ENCODE measurements at places on chromosomes 11 and 22.

DNA sequence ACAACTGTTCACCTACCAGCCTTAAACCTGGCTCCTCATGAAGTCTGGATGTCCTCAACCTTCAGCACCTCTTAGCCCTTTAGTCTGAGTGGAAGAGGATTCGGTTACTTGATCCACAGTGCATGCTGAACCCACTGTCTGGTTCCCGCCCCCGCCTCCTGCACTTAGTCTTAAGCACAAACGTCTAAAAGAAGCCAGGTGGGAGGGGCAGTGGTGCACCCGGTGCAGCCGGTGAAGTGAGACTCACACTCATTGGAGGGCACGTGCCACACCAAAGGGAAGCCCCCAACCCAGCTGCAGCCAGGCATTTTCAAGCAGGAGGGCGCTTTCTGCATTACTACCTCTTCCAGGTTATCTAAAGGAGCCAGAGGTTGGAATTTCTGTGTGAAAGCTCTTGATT lies 146.8 kb downstream of the COMMD9 start:
- DNase-seq, result no peak

GRCh38 chr11:58165504-58166106 lies 23.3 kb upstream of the OR9Q2 start:
- DNase-seq, result no peak

DNA sequence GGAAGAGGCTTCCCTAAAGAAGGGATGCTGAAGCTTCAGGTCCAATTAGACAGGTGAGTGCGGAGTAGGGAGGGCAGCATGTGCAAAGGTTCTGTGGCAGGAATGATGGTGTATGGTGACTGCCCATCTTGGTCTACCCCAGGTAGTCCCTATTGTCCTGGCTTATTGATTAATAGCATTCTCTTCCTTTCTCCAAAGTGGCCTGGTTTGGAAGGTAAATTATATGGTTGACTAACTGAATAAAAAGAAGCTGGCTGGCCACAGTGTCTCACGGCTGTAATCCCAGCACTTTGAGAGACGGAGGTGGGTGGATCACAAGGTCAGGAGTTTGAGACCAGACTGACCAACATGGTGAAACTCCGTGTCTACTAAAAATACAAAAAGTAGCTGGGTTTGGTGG lies 230.5 kb downstream of the MIAT start:
- no peak for DNase-seq

GRCh38 chr11:1352696-1353382 lies 36.9 kb upstream of the BRSK2 start:
- no peak for DNase-seq

- no peak for DNase-seq
Measured at GRCh38 chr11:61794579-61794978, 1.9 kb downstream of the FEN1 start.

GRCh38 chr11:121552154-121552553 lies 99.4 kb upstream of the SORL1-AS1 start:
- no peak for DNase-seq

GRCh38 chr11:11217929-11218628 lies 135.0 kb downstream of the CSNK2A3 start:
- no peak for DNase-seq

DNA sequence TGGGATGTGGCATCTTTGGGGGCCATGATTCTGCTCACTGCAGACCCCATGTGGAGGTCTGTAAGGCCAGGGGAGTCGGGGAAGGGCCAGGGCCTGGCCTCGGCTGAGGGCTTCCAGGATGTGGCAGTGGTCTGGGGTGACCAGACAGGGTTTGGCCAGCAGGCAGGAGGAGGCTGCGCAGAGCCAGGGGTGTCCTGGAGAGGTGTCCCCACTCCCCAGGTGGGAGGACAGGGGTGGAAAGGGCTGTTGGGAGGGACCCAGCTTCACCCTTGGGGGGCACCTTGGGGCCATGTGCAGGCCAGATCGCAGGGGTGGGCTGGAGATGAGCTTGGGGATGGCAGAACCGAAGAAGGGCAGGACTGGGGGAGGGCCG lies 3.4 kb downstream of the PANX2 start:
- no peak for DNase-seq

GRCh38 chr22:27100789-27101188 lies 443.4 kb downstream of the MIAT start:
- DNase-seq, result no peak

DNA sequence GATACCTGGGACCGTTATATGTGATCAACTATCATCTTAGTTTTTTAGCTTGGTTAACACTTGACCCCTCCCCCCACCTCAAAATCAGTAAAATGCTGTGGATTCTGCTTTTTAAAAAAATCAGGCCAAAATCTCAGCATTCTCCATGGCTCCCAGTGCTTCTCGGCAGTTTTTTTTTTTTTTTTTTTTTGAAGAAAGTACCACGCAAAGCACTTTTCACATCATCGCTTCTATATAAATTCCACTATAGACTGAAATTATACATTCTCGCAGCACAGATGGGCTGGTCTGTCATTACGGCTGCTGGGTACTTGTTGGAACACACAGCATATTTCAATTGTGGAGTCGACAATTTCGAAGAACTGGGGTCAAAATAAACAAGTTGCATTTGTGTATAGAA lies 67.7 kb upstream of the PPARA start:
- DNase-seq, result no peak

GRCh38 chr11:11173316-11174025 lies 179.6 kb downstream of the CSNK2A3 start:
- DNase-seq, result no peak

DNA sequence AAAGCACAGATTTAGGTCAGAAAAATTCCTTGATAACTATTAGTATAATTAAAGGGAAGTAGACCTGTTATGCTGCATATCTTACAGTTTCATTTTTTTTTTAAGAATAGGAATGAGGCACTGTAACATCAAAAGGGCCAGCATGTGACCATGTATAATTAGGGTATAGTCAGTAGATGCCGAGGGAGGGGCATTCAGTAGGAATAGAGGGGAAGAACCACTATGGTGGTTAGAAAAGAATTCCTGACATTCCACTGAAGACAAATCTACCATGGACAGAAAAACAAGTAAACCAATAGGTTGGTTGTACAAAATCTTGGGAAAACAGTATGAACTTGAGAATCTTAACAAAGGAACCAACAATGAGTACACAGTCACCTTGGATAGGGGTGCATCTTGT lies 78.4 kb upstream of the CCDC179 start:
- DNase-seq, result no peak

GRCh38 chr11:103948187-103948763 lies 88.2 kb upstream of the DDI1 start:
- no peak for DNase-seq

- no peak for DNase-seq
Measured at GRCh38 chr11:12577725-12578644, 96.2 kb upstream of the TEAD1 start.

DNA sequence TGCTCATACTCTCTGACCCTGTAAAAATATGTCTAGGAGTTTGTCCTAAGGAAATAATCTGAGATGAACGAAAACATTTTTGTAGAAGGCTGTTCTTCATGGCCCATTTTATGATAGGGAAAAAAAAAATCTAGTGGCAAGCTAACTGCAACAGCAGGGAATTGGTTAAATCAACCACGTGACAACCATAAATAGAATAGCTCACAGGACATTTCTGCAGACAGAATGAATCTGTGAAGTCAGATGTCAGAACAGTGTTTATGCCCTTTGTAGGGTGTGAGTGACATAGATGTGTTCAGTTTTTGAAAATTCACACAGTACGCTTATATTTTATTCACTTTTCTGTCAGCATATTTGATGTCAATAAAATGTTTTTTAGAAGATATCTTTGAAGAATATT lies 16.1 kb downstream of the ARHGAP1 start:
- no peak for DNase-seq

DNA sequence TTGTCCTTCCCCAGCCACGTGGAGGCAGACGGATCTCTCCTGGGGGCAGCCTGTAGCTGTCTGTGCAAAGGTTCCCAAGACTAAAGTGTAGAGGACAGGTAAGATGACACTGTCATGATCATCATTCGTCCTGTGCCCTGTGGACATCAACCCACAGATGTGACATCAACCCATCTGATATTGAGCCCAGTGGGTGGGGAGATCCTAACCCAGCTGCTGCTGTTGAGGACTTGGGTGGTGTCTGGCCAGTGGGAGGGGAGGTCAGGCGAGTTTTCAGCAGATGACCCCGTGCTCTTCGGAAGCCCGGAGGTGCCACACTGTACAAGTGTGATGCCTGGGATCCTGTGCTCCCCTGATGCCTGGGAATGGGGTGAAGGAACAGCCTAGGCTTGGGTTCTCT lies 1.2 kb upstream of the GAL start:
- DNase-seq, result no peak

- DNase-seq, result no peak
Measured at GRCh38 chr11:118924591-118925585, 838 bp downstream of the BCL9L start.

- DNase-seq, result no peak
Measured at GRCh38 chr11:72965672-72966071, 151.5 kb downstream of the ATG16L2 start.

- no peak for DNase-seq
Measured at GRCh38 chr11:67304511-67305113, 1.3 kb downstream of the SSH3 start.

DNA sequence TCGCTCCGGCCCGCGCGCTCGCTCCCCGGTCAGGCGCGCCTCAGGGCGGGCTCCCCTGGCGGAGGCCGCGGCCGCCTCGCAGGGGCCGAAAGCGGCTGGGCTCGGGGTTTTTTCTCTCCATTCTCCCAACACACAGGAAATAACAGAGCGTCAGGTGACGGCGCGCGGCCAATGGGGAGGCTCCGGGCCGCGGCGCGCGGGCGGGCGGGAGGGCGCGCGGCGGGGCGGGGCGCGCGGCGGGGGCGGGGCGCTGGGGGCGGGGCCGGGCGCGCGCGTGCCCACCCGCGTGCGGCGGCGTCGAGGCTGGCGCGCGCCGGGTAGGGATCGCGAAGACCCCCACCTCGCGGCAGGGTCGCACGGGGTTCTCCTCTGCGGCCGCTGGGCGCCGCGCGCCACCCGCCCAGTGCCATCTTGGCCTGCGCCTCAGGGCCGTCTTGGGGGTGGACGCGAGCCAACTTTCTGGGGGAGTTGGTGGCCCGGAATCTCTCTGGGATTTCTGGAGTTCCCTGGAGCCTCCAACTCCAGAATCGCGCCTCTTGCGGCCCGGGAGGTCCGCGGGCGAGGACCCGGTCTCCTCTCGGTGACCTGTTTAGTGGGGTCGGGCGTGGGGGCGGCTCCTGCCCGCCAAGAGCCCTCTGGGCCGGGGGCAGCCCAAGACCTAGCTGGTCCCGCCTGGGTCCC lies at the start of gene TCF20:
TCF20 (minus strand) TSS at position 144 of the 681 bp plus-strand sequence. CDS start 55,348 bp downstream, outside the sequence.
- peak; percentile 74 for DNase-seq

DNA sequence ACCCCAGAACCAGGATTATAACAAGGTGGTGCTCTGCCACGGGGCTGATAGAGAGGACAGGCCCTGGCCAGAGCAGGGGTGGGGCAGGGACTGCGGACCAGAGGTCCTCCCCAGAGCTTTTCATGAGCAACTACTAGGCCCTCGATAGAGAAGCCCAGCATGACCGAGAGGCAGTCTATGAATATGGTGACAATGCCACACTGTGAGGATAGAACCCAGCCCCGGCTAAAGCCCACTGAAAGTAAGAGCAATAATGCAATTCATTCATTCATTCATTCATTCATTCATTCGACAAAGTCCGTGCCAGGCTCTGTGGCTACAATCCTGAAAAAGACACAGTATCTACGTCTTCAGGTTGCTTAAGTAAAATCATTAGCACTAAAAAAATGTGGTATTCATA lies 35.6 kb upstream of the CD5 start:
- DNase-seq, result no peak

DNA sequence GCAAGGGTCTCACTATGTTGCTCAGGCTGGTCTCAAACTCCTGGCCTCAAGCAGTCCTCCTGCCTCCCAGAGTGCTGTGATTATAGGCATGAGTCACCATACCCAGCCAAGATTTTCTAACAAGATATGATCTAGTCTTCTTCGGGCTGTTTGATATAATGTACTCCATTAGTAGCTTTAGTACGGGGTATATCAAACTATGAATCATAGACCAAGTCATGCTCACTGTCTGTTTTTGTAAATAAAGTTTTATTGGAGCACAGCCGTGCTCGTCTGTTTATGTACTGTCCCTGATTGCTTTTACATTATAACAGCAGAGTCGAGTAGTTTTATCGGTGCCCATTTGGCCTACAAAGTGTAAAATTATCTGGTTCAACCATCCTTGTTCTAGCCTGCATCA lies 43.9 kb upstream of the GRIK4 start:
- DNase-seq, result no peak

GRCh38 chr22:50699756-50700386 lies 27.2 kb downstream of the SHANK3 start:
- no peak for DNase-seq

DNA sequence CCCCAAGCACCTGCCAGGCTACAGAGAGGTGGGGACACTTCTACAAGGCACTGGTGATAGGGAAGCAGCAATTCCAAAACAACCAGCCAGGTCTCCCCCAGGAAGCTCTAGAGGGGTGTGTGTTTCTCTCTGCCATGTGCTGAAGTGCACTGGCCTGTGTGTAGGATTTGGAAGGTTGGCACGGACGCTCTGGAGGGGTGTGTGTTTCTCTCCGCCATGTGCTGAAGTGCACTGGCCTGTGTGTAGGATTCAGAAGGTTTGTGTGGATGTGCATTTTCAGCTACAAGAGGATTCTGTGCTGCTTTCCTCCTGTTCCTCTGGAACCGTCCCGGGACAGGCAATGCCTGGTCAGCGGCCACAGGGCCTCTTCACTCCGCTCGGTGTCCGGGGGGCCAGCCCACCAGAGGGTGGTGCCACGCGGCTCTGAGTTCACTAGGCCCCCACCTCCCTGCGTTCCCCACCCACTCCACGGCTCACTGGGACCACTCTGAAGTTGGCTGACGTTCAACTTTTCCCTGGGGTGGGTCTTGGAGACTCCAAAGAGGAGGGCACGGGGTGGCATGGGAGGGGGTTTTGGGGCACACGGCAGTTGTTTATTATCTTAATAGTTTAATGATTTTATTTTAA lies 552.8 kb downstream of the BRD1 start:
- no peak for DNase-seq

DNA sequence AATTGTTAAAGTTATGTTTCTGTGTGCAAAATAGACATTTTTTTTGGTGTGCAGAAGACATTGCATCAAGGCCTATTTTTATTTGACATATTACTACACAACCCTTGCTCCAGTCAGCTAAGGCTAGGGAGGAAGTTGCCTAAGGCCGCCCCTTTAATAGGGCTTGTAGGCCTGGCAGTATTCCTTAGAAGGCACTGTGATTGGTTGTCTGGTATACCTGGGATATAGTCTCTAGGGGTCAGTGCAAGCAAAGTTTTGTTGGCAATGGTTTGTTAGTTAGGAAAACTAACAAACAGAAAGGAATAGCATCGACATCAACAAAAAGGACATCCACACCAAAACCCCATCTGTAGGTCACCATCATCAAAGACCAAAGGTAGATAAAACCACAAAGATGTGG lies 16.9 kb downstream of the CCDC15 start:
- no peak for DNase-seq

GRCh38 chr22:27892064-27892463 lies 27.0 kb downstream of the PITPNB start:
- no peak for DNase-seq

DNA sequence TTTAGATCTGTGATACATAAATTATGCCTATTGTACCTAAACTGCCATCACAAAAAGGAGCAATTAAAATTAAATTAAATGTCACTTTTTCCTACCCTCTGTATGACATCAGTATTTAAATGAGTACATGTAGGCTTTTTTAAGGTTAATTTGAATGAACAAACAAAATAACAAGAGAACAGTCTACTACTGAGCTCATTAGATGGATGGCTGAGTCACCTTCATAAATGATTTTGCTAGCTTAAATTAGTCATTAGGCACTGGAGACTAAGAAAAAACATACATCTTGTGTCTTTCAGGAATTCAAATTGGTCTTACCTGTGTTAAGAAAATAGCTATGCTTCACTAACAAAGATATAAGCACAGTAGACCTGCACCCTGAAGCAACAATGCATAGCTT lies 153.6 kb downstream of the RCN1 start:
- no peak for DNase-seq

- DNase-seq, result no peak
Measured at GRCh38 chr11:6129635-6130034, 22.2 kb downstream of the OR56B4 start.

Data from putamen (tissue), 1 donor.